NCI-H460 (cell line): ENCODE measurements at places on chromosomes 6 and 20. TPM values are rescaled to one million over a fixed set of nuclear protein-coding genes. Genes with fewer than 3 reads are reported as not detected.

The FAM217A gene
- total RNA-seq: not detected in 2 replicates

The TMC2 gene
- total RNA-seq: not detected in 2 replicates

- no peak for DNase-seq
Observed at GRCh38 chr6:36350082-36350481, 13.4 kb upstream of the BNIP5 start.

The ACTL10 gene
- total RNA-seq: not detected in 2 replicates

- no peak for DNase-seq
Observed at GRCh38 chr6:118524686-118525085, 23.4 kb upstream of the PLN start.
